Fibroblast of the conjunctiva (primary cell): ENCODE measurements at places on chromosomes 7 and 10.

DNA sequence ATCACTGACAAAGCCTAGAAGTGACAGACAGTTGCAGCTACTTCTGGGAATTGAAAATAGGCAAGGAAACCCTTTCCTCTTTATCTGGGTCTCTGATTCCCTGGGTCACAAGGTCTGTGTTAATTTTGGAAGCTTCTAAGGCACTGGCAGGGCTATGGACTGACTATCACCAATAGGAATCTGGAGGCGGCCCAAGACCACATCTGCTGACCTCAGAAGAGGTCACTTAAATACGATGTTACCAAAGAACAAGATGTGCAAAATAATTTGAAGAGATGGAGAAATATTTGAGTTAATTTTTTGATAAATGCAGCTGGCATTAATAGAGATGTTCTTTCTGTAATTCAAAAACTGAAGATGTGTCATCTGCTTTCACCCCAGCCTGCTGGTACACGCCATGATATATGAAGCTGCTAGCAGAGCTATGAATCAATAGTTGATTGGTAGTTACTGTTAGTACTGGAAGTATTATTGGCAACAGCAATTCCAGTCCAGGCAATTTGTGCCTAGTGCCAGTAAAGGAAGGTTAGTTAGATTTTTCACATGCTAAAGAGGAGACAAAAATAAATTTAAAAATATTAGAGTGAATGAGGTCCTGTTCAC, 5.5 kb upstream of the STEAP4 start:
- DNase-seq: peak; percentile 79

- no peak for DNase-seq
Observed at GRCh38 chr7:1853431-1853985, 183.4 kb downstream of the ELFN1 start.

GRCh38 chr10:108375691-108376090, 1211.2 kb upstream of the SORCS1 start:
- peak; percentile 17 for DNase-seq

DNA sequence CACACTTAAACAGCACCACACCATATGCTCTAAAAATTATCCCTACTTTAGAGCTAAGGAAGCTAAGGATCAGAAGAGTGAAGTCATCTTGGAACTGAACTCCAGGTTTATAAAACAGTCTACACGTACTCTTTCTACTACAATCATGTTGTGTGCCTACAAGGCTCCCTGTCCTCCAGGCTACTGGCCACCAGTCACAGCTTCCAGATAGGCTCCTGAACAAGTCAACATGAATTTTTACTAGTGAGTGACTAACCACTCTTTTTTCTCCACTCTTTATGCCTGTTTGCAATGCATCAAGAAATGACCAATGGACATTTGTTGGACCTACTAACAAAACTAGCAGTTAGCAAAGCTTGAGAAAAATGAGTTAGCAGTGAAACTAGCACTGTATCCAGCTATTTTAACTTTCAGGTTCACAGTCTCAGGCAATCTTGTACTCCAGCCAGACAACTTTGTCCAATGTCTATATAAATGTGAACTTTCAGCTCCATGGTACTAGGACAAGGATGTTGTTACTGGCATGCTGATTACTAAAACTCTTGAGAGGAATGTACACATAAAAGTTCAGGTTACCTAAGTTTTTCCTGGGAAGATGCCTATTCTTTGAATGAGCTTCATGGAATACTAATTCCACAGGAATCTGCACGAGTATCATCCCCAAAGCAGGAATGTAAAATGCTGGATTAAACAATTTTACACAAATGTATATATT, 180.0 kb downstream of the BTAF1 start:
- DNase-seq: no peak

DNA sequence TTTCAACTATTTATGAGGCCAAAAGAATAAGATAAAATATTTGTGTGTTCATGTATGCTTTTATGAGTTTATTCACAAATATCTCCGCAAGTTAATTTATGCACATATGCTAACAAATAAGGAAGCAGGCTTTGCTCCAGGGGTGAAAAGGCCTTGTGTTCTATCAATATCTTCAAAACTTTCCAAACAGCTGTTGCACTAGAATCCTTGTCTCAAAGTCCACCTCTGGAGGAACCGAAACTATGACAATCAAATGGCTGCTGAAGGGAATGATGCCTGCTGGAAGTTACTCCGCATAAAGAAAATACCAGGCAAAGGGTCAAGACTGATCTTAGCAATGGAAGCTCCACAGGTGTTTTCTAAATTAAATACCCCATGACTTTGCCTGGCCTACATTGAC, 145.0 kb upstream of the GHITM start:
- no peak for DNase-seq

DNA sequence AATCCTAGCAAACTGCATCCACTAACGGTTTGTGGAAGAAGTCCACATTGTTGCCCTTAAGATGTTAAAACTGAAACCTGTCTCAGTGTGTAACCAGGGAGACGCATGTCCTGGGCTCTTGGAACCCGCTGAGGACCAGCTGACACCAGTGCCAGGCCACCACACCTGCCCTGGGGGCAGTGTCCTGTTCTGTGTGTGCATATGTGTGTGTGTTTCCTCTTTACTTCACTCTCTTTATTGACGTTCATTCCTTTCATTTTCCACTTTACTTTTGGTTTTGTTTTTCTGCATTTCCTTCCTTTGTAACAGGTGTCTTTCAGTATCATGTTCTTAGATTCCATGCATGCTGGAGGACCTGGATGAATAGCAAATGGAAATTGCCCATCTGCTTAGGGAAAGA, 83.8 kb downstream of the TEX36 start:
- DNase-seq: no peak

- DNase-seq: no peak
Observed at GRCh38 chr10:103476046-103476768, 2.8 kb downstream of the CALHM3 start.

DNA sequence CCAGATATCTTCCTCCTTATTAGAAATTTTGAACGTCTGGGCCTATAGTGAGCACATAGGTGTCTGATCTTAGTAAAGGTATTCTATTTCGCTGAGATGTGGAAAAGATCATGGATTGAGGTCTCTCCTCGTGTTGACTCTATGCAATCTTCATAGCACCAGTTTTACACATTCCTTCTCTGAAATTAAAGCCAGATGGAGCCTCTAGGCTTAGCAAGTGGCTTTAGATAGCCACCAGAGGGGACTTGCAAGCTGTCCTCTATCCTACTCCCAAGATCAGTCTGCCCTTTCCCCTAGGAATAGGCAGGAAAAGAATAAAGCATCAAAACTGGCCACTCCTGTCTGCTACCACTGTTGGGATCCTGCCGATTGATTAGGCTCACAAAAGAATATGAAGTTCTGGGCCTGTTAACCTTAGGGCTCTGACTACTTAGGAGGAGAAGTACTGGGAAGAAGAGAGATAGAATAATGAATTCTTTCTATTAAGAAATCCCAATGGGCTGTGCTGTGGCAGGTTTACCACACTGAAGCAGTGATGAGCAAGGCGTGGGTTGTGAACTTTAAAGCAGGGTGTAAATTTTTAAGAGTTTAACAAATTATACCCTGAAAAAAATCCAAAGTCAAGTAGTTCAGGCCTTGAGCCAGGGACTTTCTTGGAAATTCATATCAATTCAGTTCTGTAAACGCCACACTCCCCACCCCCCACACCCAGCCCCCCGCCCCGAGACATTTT, 2.2 kb upstream of the STRIP2 start:
- DNase-seq: no peak

DNA sequence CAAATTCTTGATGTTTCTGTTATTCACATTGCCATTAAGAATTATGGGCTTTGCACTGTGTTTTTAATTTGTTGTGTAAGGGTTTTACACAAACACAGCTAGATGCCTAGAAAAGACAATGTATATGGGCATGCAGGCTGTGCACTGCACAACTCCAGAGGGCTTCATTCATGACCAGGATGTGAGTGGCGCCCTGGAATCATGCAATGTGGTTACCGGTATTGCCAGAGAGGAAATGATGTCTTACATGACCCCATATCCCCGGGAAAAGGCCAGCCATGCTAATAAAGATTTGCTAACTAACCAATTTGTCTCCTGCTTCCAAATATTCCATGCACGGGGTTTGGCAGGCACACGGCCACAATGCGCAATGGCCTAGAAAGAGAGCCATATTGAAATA, 16.9 kb downstream of the KCNMA1 start:
- DNase-seq: no peak

DNA sequence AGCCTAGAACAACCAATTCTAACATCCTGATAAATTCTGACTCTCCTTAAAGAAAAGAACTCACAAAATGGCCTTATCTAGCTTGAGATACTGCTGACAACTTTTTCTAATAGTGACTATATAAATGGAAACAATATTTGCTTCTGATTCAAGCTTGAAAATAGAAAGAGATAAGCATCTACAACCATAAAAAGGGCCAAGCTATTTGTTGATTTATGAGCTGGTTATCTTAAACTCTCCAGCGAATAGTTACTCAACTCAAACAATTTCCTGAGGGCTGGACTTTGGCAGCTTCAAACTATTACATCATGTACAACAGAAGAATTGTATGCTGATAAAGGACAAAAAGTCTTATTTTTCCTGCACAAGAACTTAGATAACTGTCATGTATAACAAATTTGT, 4.6 kb downstream of the USP54 start:
- peak; percentile 43 for DNase-seq

- DNase-seq: no peak
Observed at GRCh38 chr10:130689743-130690626, 553.8 kb downstream of the GLRX3 start.

- no peak for DNase-seq
Observed at GRCh38 chr7:80362677-80363076, 149.2 kb downstream of the GNAT3 start.

DNA sequence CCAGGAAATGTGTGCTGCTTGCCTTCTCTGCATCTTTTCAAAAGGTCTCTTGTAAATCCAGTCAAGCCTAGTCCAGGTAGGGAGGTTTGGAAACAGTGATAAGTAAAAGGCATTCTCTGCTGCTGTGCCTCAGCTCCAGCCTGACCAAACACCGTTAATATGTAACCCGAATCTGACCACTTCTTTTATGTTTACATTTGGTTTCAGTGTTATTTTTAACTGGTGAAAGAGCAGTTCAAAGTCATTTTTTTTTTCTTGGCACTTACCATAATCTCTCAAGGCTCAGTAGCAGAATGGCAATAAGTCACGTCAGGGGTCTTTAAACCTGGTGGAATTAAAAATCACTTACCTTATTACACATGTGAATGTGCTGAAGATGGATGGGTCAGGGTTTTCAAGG, 216.8 kb downstream of the PTEN start:
- DNase-seq: no peak

GRCh38 chr10:70669732-70670317, 2.5 kb upstream of the ADAMTS14 start:
- no peak for DNase-seq

- no peak for DNase-seq
Observed at GRCh38 chr10:63106111-63106755, 26.9 kb upstream of the NRBF2 start.

DNA sequence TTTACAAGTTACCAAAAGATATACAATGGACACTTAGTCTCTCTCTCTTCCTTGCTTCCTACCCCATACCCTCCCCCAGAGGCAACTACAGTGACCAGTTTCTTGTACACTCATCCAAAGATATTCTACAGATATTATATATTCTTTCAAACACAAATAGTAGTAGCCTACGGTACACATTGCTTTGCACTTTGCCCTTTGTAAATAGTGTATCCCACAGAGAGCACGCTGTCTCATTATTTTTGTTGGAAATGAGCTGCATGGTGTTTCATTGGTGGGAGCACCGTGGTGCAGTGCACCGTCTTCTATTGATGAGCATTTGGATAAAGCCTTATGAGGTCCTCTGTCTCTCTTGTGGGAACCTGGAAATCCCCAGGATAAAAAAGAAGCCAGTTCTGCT, 24.2 kb downstream of the STRA8 start:
- no peak for DNase-seq

- no peak for DNase-seq
Observed at GRCh38 chr7:27324246-27324645, 81.6 kb downstream of the EVX1 start.

GRCh38 chr10:124010563-124011131, 82.8 kb downstream of the CHST15 start:
- no peak for DNase-seq

DNA sequence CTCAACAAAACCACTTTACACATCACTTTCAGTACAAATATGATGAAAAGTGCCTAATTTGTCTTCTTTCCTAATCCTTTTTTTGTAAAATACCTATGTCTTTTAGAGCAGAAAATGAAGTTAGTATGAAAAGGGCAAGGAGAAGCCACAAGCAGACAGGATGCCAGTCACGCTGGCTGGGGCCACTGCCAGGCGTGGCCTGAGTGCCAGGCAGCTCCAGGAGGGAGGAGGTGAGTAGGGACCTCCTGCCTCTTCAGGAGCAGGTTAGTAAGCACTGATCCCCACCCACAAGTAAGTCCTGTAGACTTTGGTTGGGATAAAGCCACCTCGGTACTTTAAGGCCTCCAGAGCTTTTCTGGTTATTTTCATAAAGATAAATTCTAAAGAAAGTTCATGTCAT, 432.0 kb downstream of the GRID1 start:
- DNase-seq: no peak

- DNase-seq: no peak
Observed at GRCh38 chr7:34074421-34074820, 169.1 kb downstream of the BMPER start.

DNA sequence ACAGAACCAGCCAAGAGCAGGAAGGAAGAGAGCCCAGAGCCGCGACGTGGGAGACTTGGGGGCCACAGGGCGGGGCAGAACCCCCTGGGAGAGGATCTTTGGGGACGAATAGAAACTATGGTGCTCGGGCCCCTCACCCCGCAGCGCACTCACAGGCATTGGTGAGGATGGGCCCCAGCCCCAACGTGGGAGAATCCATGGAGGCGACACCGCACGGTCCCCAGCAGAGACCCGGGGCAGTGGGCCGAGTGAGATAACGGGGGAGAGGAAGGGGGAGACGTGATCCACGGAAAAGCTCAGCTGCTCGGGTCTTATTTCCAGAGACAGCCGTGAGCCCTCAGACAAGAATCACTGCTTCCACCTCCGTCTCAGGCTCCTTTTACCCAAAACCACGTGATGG, 222.4 kb downstream of the TCERG1L start:
- DNase-seq: no peak

DNA sequence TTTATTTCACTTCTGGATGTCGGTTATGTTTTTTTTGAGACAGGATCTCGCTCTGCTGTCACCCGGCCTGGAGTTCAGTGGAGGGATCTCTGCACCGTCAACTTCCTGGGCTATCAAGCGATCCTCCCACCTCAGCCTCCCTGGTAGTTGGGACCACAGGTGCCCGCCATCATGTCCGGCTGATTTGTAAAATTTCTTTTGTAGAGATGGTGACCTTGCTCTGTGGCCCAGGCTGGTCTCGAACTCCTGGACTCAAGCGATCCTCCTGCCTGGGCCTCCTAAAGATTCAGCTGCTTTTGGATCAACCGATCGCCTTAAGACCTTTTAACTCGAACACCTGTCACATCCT, 606 bp upstream of the RABGEF1 start:
- no peak for DNase-seq

DNA sequence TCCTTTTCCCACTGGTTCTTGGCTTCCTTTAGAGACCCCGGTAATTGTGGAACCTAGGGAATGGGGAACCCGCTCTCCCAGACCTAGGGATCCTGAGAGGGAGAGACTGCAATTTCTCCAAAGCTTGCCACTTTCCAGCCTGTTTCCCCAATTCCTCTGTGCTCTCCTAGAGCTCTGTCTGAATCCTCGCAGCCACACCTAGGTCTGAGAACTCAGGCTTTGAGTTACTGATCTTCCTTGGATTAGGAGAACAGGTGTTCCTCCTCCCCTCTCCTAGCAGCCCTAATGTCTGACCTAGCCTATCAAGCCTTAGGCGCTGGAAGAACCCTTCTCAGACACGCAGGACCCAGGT, 20.0 kb downstream of the WNT8B start:
- DNase-seq: no peak

GRCh38 chr10:4672201-4672600, 153.8 kb upstream of the AKR1E2 start:
- DNase-seq: no peak
